NCI-H446 (cell line): ENCODE measurements at places on chromosomes 2 and 18.

DNA sequence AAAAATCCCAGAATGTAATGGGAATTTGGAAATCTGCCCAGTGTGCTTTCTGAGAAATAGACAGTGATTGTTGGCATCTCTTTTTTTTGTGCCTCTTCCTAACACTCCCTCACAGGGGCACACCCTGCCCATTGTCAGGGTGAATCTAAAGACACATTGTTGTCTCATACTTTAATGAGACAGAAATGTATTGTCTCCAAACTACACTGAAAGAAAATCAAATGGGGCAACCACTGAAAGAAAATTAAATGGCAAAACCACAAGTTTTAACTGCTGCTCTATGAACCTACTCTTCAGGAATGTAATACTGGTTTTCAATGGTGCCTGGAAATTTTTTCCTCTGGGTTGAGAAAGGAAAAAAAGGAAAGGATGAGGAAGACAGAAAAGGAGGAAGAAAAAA, 43.2 kb upstream of the GLS start:
- DNase-seq = peak; percentile 20

- no peak for DNase-seq
Measured at GRCh38 chr2:150520887-150521664, 33.6 kb upstream of the RND3 start.

- no peak for DNase-seq
Measured at GRCh38 chr2:226325526-226325925, 474.1 kb downstream of the IRS1 start.

DNA sequence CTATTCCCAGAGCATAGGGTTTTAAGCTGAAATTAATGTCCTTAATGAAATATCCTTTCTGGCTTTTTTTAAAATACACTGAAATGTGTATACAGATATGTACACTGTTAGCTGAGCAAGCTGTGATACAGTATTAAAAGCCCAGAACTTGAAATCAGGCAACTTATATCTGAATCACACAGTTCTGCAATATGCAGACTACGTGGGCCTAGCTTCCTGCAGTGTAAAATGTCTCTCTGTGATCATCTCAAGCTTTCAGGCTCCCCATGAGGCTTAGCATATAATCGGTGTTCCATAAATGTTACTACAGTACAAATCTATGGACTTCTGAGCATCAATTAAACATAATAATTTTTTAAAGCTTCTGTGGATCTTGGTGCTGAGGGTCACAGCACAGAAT, 8.2 kb downstream of the FBXO15 start:
- no peak for DNase-seq

DNA sequence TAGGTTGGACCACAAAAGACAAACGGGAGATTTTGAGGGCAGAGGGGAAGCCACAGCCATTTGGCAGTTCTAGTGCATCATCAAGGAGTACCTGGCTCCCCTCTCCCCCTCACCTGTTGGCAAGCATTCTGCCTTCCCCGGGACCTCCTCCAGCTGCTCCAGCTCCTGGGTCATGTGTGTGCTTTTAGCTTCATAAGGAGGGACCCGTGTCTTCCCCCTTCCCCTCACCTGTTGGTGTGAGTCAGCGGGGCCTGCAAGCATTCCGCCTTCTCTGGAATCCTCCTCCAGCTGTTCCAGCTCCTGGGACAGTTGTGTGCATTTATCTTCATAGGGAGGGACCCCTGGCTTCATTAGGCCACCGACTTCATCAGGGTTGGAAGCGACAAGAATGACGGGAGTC, 58.8 kb downstream of the SPP2 start:
- DNase-seq = no peak

DNA sequence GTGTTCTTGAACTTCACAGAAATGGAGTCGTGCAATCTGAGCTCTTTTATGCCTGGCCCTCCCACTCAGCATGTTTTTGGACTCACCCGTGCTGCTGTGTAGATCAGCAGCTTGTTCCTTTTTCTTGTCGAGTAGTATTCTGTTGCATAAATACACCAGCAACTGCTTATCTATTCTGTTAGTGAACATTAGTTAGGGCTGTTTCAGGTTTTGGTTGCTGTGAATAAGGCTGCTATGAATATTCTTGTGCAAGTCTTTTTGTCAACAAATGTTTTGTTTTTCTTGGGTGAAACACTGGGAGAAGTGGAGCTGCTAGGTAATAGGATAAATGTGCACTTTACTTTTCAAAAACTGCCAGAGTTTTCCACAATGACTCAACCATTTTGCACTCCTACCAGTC, 15.3 kb upstream of the CIDEA start:
- no peak for DNase-seq

DNA sequence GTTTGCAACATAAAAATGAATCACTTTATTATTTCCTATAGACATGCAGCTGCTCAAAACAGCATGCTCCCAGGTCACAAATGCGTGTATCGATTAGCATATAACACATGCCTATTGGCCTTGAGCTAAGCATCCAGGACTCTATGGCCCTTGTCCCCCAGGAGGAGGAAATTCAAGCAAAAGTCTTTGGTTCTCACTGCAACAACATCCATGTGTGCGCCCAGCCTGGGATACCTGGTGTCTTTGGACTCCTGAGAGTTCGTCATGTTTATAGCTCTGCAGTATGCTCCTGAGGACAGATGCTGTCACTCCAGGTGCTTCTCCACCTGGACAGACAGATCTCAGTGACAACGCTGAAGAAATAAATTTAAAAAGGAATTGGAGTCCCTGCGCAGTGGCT, 284.6 kb downstream of the PHLPP1 start:
- no peak for DNase-seq

DNA sequence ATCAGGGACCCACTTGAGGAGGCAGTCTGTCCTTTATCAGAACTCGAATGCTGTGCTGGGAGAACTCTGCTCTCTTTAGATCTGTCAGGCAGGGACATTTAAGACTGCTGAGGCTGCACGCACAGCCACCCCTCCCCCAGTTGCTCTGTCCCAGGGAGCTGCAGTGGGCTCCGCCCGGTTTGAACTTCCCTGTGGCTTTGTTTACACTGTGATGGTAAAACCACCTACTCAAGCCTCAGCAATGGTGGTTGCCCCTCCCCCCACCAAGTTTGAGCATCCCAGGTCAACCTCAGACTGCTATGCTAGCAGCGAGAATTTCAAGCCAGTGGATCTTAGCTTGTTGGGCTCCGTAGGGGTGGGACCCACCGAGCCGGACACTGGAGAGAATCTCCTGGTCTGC, 11.8 kb upstream of the LHCGR start:
- DNase-seq = no peak

DNA sequence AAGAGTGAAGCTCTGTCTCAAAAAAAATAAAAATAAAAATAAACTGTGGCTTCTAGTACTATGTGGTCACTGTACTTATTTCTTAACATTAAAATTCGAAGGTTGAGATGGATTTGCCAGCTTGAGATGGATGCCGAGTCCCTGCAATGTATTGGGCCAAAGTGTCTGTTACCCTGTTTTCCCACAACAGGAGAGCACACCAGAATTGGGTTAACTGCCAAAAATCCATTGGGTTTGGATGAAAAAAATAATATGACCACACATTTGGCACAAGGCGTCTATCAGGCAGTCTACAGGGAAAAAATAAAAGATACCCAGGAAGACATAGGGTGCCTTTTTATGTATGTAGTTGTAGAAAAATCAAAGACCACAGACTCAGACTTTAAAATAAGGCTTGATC, 19.2 kb upstream of the MAPRE3 start:
- no peak for DNase-seq

DNA sequence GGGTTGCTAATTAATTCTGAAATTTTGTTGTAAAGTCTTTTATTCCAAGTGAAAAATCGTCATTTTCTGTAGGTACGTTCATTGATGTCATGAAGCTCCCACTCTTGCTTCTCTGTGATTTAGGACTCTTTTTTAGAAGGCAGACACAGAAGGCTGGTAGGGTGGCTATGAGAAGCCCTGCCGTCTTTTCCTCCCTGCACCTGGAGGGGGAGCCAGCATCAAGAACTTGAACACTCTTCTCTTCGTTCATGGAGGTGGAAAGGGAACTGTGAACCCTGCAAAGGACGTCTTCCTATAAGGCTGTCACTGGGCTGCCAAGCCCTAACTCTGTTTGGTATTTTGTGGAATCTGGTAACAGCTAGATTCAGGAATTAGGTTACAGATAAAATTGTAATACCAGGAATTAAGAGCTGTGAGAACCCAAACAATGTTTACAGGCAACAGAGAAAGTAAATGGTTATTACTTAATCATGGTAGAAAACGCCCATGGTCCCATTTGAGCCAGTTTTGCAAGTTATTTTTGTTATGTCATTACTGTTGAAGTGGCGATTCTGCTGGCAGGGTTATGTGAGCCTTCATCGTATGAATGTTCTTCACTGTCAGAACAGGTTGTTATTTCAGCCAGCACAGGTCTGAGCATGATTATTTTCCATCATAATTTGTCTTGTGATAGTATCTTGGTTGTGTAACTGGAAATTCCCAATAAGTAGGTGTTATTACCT, 112.2 kb downstream of the OSBPL6 start:
- DNase-seq = peak; percentile 35

DNA sequence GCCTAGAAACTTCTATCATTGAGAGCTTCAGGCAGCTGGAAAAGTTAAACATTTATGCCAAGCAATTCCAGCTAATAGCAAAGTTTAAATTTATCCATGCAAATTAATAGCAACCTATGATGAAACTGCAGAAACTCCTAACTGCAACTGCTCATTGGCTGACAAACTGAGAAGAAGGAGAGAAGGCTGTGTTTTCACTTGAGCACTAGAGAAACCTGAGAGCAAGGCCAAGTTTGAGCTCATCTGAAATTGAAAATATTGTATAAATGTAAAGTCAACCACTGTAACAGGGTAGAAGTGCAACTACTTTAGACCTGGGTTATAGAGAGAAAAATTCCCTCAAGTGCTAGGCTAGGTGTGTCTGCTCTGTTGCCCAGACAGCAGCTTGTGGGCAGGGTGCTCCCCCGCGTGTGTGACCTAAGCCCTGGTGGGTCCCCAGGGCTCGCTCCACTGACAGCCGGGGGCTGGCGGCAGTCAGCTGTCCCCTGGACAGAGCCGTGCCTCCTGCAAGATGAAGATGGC, 50.2 kb downstream of the CABYR start:
- DNase-seq = no peak

DNA sequence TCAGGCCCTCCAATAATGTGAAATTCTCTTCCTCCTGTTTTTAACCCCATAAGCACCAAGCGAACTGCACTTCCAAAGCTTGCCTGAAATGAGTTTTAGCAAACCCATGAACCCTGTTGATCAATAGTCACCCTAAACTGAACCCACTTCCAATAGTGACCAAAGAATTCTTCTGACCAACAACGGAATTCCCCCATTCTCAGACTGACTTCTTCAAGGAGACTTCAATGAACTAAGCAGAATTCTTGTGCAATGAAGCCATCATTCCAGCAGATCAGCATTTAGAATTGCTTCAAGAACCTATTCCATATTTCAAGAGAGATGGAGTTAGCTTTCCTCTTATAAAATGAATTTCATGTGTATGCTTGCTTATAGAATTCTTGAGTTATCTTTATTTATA, 176.9 kb upstream of the FN1 start:
- DNase-seq = no peak

DNA sequence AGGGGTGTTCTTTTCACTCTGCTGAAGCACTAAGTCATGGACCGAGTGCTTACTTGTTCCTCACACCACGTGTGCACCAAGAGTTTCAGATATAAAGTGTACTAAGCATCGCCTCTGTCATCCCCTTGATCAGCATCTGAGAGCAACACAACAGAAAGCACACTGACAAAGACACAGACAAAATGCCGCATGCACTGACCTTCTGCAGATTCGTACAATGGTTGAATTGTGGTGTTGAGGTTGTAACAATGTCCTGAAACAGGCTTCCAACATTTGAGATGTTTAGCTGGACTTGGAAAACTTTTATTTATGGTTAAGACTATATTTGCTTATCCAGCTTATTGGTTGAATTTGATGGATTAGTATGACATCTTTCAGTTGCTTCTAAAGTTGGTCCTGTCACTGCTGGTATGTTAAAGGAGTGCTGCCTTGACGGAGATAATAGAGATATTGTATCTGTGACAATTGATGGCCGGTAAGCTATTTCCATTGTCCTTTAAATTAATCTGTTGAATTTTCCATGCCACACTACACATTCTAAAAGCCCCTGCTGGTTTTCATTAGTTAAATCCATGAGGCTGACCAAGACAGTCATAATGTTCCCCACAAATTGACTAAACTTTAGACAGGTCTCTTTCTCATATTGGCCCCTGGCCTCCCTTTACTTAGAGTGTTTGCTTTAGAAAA, 99.9 kb downstream of the CBLN2 start:
- no peak for DNase-seq

DNA sequence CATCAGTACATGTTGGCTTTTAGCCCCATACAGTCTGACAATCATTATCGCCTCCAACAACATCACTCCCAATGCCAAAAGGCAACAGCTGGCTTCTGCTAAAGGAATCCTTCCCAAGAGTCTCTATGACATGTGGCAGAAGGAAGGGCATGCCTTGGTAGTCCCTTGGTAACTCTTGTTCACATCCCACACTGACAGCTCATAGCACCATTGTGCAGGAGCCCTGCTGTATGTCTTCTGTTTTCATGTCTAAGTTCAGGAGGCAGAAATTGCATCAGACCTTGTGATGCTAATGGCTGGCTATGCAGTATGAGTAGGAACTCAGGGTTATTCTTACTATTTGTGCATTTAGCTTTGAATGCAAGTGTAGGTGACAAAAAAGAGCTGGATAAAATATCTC, 392.1 kb downstream of the PTH2R start:
- DNase-seq = no peak

DNA sequence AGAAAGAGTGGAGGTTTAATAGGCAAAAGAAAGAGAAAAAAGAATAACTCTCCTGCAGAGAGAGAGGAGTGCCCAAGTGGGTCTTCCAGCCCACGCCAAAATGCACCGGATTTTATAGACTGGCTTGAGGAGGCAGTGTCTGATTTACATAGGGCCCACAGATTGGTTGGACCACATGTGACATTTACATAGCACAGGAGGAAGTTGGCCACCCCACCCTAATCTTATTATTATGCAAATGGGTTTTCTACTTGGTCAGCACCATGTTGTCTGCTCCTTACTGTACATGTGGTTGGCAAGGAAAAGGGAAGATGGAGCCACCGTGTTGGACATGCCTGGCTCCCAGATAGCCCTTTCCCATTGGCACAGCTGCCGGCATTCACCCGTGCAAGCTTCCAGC, 56.8 kb downstream of the SP110 start:
- no peak for DNase-seq

DNA sequence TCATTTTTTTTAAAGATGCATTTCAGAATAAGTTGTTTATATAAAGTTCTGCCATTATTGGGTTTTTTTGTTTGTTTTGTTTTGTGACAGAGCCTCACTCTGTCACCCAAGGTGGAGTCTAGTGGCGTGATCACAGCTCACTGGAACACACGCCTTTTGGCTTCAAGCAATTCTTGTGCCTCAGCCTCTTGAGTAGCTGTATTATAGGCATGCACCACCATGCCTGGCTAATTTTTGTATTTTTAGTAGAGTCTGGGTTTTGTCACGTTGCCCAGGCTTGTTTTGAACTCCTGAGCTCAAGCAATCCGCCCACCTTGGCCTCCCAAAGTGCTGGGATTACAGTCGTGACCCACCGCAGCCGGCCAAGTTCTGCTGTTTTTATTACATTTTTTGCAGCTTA, 72.3 kb downstream of the R3HDM1 start:
- DNase-seq = no peak
